ENCODE measurements at places on chromosomes 7 and 10. TPM values are rescaled to one million over a fixed set of nuclear protein-coding genes. Genes with fewer than 3 reads are reported as not detected.

DNA sequence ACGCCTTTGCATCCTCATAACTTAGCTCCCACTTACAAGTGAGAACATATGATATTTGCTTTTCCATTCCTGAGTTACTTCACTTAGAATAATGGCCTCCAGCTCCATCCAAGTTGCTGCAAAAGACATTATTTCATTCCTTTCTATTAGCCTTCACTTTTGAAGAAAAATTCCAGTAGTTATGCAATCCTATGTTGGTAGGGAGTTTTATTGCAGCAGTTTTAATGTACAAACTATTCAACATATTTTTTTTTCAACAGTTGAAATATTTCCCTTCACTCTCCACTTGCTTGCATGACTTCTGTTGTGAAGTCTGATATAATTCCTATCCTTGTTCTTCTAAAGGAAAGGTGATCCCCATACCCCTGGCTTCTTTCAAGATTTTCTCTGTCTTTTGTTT lies 27.3 kb upstream of the ARHGAP22 start:
- DNase-seq = no peak
- no peak overlapping the region for H3K27ac ChIP-seq
- no peak overlapping the region for H3K4me3 ChIP-seq

DNA sequence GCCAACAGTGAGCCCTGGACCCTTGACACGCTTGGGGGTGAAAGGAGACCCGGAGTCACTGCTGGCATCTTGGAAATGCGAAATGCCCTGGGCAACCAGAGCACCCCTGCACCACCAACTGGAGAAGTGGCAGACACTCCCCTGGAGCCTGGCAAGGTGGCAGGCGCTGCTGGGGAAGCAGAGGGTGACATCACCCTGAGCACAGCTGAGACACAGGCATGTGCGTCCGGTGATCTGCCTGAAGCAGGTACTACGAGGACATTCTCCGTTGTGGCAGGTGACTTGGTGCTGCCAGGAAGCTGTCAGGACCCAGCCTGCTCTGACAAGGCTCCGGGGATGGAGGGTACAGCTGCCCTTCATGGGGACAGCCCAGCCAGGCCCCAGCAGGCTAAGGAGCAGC lies 98.5 kb downstream of the TACC2 start:
- H3K36me3 ChIP-seq = no peaks in the 10 kb centered on the region
- H3K4me3 ChIP-seq = no peak overlapping the region
- no peaks in the 10 kb centered on the region for H3K4me1 ChIP-seq
- peaks cover 28% of the 10 kb centered on the region for H3K27me3 ChIP-seq

GRCh38 chr10:19772972-19773371 lies 43.3 kb upstream of the PLXDC2 start:
- H3K4me1 ChIP-seq = peaks cover 6% of the 10 kb centered on the region
- H3K36me3 ChIP-seq = no peaks in the 10 kb centered on the region
- H3K4me3 ChIP-seq = no peak overlapping the region
- no peak overlapping the region for H3K27ac ChIP-seq
- DNase-seq = no peak

DNA sequence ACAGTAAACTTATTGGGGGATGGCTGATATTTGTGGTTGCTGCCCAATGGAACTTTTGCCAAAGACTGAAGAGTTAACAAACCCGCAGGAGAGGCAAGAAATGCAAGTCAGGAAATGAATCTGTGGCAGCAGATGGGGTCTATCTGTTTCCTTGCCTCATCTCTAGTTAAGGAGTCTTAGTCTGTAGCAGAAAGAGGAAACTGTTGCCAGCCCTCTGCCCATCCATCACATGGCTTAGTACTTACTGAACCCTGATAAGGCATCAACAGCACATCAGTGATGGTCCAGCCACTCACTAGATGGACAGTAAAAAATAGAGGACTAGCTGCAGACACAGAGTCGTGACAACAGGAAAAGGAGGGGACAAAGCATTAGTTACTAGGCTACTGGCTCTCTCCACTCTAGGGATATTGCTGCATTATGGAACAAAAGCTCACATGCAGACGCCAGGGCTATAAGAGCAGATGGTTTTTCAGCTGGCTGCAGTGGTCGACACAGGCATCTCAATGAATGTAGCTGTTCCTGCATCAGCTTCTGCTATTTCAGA lies 614.7 kb downstream of the PARD3 start:
- H3K27me3 ChIP-seq = no peaks in the 10 kb centered on the region
- H3K36me3 ChIP-seq = no peaks in the 10 kb centered on the region
- no peak overlapping the region for H3K27ac ChIP-seq
- peaks cover under 1% of the 10 kb centered on the region for H3K4me1 ChIP-seq
- H3K4me3 ChIP-seq = no peak overlapping the region
- no peak for DNase-seq

The FAM25A gene
- total RNA-seq = not detected

The EVX1 gene
- total RNA-seq = not detected

The SPRN gene
- 2.2 TPM for total RNA-seq

Measured in osteocyte (in vitro differentiated cells).